ENCODE measurements at places on chromosomes 11 and 22.

DNA sequence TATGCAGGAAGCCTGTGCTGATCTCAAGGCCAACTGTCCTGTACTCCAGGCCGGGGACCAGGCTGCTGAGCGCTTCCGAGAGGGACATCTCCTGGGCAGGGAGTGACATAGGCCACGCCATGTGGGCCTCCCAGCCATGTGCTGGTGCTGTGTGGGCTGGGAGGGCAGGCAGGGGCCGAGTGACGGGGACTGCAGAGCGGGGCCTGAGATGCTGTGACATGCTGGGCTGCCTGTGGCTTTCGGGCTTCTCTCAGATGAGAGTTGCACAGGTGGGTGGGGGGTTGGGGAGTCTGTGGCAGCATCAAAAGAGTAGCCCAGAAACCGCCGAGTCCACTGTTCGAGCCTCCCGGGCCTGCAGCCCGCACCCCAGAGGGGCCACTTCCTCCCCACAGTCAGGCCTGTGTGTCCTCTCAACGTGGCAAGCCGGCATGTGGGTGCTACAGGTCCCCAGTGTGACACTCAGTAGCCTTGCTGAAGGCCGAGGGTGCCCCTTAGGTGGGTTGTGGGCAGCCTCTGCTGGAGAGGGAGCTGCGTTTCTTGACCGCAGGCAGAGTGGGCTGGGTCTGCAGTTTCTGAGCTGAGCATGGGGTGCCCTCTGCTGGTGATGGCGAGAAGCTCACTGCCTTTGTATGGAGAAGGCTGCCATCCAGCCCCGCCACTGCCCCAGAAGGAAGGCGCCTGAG is 101.2 kb downstream of the BCR start:
- DNase-seq: peak; percentile 75

DNA sequence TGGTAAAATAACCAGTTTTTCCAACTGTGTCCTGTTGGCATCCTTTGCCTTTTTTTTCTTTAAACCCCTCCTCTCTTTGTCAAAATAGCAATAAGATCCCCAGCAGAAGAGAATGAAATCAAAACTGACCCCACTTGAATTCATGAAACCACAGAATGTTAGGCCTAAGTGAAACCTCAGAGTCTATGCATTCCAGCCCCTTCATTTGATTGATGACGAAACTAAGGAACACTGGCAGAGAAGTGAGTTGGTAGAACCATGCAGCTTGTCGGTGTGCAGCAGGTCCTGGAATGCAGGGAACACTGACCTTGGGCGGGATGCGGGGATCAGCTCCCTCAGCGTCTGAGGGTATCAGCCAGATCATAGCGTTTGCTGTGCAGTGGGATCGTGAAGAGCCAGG is 57.5 kb downstream of the GRK3 start:
- no peak for DNase-seq

DNA sequence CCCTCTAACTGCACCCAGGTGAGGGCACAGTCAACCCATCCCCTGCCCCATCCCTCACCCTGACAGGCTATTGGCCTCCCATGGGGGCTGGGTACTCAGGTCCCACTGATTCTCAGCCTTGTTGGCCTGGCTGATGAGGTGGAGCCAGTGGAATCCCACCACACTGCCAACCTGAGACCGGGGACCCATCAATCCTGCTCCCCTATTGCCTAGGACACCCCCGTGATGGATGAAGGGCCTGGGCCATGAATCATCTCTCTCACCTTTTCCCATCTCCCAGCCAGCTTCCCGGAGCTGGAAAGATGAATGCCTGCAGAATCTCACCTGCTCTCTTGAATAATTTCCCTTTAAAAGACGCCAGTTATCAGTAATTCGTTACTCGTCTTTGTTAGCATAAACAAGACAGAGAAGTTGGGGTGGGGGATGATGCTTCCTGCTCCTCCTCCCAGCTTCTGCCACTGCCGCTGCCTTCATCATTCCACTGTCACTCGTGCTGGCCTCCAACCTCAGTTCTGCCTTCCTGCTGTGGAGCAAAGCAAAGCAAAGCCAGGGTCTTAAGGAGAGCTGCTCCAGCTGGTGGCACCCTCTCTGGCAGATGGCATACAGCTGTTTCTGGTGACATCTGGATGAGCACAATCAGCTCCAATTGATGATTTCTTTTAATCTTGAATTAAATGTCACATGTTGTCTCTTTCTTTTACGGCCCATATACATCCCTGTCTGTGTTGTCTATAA is 204.0 kb upstream of the NECTIN1 start:
- no peak for DNase-seq

DNA sequence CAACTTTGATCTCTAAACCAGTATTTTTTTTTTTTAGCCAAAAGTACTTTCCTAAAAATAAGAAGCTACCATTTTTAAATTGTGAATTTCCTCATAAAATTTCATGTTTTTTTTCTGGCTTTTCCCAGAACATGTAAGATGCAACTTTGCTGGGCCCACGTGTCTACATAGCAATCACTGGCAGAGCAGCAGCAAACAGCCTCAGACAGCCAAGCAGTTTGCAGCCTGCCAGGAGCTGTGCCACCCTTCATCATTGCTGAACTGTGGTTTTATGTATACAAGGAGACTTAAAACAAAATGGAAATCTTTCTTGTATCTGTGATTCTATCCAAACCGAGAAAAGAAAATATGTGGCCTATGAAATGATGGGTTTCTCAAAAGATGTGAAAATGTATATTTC is 110.2 kb downstream of the GRIA4 start:
- no peak for DNase-seq

GRCh38 chr11:65954771-65955170 is 6.8 kb upstream of the SART1 start:
- no peak for DNase-seq

DNA sequence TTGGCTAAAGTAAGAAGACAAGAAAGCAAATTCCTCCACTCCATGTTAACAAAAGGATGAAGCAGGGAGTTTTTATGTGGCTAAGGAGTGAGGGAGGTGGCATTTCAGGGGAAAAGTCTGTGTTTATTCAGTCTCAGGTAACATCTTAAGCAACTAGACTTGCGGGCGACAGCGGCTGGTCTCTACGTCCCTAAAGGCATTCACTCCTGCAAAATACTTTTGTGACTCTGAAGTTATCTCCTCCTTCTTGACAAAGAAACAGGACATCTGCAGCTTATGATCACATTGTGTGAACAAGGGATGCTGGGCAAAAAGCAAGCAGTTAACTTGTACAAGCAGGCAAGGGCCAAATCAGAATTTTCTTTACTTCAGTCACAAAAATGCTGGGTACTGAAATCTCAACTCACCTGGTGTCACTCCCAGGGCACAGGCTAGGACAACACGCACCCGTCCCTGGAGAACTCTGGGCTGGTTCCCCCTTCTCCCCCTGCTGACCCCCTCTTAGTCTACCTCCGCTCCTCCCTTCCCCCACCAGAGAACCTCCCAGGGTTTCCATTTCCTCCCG is 38.3 kb downstream of the IGLL5 start:
- DNase-seq: no peak

- no peak for DNase-seq
Observed at GRCh38 chr11:94558468-94558867, 8.7 kb upstream of the PIWIL4 start.

DNA sequence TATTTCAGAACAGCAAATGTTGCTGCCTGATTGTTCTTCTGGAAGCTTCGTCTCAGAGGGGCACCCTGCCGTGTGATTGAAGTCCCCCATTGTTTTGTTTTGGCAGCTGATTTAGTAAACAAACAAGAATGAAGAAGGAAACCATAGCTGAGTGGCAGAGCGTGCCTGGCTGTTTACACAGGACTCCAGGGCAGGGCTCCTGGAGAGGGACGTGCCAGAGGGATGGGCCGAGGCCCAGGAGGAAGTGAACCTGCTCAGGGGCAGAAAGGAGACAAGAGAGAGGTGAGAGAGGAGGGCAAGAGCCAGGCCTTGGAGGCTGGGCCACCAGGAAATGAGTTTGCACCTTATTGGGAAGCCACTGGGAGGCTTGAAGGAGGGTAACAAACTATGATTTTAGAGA is 85.5 kb upstream of the B3GAT1 start:
- no peak for DNase-seq

- peak; percentile 13 for DNase-seq
Observed at GRCh38 chr11:100550912-100551632, 136.0 kb upstream of the ARHGAP42 start.

- DNase-seq: no peak
Observed at GRCh38 chr22:24400726-24401596, 26.4 kb upstream of the ADORA2A start.

DNA sequence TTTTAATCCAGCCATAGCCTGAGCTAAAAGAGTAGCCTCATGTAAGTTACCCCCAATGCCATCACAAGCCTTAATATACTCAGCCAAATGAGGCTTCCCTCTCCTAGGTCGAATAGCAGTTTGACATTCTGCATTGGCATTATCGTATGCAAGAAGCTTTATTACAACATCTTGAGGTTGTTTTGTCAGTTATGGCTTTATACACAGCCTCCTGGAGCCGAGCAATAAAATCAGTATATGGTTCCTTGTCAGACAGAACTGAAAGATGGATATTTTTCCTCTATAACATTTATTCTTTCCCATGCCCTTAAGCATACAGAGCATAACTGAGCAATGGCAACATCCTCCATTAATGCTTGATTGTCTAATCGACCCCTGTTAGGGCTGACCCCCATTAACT is 5.4 kb upstream of the DNAJB13 start:
- no peak for DNase-seq

GRCh38 chr11:71449596-71449995 is 1.4 kb upstream of the DHCR7 start:
- no peak for DNase-seq

GRCh38 chr11:126434950-126435335 is 79.5 kb downstream of the ST3GAL4 start:
- no peak for DNase-seq

DNA sequence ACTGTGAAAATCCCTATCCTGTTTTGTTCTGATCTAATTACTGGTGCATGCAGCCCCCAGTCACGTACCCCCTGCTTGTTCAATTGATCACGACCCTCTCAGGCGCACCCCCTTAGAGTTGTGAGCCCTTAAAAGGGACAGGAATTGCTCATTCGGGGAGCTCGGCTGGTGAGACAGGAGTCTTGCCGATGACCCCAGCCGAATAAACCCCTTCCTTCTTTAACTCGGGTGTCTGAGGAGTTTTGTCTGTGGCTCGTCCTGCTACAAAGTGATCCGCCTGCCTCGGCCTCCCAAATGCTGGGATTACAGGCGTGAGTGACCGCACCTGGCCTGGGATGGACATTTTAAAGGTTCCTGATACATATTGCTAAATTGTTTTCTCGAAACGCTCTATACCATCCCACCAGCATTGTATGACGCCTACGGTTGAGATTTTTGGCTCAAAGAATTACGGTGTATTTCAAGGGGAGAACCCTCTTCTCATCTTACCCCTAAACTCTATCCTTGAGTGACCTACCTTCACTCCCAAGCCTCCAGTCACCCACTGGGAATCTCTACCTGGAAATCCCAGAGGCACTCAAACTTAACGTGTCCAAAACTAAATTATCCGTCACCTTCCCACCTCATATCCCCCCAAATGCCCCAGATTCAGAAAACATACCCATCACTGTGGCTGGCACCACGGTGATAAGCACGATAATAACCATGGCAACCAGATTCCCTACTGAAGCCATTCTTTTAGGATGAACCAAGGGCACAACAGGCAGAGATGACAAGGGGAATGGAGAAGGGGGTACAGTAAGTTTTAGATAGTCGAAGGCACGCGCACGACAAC is 789 bp upstream of the POLA2 start:
- no peak for DNase-seq

DNA sequence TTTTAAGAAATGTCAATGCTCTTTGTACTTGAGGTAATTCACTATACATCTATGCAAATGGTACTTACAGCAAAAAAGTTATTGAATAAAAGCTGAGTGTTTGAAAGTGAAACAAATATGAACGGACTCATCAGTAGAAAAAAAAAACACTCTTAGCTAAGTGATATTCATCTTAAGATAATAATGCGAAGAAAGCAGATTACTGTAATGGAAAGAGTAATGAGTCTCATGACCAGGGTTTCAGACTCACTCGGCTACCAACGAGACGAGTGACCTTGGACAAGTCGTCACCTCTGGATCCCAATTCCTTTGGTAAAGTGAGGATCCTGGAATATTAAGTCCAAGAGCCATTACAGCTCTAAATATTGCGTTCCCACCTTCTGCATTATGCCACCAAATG is 57.0 kb downstream of the PACSIN2 start:
- DNase-seq: no peak

DNA sequence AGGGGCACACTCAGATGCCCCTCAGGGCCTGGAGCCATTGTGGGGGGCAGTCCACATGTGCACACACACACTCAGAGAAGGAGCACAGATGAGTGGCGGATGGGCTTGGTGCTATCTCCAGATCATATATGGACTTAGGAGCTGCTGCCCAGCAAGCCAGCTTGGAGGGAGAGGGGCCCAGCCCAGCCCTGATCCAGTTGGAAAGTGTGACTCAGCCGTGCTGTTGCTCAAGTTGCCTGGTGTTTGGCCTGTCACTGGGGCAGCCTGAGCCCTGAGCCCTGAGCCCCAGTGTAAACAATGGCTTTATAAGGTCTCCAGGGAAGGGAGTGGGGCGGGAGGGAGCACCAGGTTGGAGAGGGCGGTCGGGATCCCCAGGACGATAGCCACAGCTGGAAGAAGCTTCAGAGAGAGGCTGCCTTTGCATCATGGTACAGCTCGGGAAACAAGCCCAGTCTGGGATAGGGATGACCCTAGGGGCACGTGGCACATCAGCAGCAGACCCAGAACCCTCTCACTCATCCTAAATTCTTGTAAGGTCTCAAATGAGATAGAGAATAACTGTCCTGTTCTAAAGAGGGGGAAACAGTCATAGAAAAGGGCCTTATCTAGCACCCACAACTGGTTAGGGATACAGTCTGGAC is 4.8 kb downstream of the SELENOM start:
- DNase-seq: no peak

- peak; percentile 65 for DNase-seq
Observed at GRCh38 chr22:35930933-35931332, 97.7 kb downstream of the RBFOX2 start.

DNA sequence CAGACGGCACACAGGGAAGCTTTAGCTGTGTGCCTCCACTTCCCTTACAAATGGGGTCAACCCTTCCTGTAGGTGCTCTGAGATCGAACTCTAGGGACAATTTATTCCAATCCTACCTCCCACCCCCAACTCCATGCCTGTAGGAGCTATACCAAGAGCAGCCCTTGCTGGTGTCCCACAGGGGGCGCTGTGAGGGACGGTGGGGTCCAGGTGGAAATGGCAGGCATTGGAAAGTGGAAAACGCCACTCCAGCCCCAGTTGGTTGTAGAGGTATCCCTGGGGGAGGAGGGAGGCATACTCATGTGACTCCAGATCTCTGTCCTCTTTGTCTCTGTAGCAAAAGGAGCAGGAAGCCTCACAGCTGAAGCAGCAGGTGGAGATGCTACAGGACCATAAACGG is 161.3 kb downstream of the MYO18B start:
- no peak for DNase-seq

DNA sequence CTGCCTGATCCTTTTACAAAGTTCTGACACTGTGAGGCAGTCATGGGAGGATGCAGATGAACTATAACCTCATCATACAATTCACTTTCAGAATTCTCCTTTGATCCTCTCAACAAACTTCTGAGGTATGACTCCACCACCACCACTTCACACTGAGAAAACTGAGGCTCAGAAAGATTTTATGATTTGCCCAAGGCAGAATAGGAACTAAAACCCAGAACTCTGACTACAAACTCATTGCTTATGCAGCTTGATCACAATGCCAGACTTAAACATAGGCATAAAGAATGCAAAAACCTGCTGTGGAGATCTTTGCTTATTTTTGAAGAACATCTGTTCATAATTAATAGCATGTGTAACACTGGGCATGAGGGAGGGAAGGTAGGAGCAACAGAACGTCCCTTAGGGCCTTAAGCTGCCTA is 20.4 kb downstream of the FAM168A start:
- DNase-seq: no peak
